ENCODE measurements at places on chromosomes 1 and 21.

DNA sequence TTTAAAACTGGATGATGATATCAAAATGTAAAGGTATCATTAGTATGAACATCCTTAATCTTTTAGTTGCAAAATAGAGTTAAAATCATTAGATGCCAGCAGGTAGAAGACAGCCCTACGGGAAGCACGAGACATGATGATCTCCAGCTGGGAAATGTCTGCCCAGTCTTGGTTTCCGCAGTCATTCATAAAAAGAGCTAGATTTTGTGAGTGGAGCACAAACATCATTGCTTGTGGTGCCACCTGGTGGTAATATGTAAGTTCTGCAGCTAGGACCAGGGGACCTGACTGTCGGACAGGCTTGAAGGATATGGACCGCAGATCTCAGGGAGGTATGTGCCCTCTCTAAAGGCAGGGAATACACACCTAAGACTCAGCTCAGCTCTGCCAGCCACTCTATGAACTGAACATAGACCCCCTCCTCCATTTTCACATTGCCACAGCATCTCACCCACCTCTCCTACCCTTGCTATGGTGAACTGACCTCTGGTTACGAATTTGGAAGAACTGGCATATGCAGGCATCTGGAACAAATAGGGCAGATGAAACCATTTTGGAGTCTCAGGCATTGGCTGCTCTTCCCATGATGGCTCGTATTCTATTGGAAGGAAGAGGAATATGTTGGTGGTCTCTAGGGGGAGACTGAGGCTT lies 9.2 kb downstream of the FCMR start:
- peak; percentile 85 for DNase-seq

GRCh38 chr1:34415140-34415539 lies 238.4 kb downstream of the C1orf94 start:
- no peak for DNase-seq

DNA sequence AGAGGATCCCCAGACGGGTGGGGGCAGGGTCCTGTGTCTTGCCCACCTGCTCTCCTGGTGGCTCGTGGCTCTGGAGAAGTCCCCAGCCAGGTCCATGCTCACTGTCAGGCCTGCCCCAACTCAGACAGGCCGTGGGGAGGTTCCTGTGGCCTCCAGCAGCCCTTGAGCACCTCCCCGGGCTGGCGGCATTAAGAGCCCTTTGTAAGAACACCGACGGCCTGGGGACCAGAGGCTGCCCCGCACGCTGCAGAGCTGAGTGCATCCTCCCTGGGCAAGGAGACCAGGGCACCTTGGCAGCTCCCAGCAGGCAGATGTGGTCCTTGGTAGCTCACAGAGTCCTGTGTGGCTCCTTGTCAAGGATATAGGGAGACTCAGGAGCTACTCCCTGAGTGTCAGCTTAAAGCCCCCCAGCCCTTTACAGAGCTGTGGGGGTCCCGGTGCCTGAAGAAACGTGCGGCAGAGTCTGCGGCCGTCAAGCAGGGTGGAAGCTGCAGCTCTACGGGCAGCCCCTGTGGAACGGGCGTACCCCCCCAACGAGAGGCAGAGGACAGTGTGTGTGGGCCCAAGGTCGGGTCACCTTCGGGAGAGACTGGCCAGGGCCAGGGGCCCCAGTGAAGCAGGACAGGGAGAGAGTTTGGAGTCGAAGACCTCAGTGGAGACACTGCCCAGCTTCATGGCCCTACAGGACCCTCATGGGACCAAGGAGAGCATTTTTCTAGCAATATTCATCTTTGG lies 118.6 kb downstream of the PRDM16 start:
- no peak for DNase-seq

DNA sequence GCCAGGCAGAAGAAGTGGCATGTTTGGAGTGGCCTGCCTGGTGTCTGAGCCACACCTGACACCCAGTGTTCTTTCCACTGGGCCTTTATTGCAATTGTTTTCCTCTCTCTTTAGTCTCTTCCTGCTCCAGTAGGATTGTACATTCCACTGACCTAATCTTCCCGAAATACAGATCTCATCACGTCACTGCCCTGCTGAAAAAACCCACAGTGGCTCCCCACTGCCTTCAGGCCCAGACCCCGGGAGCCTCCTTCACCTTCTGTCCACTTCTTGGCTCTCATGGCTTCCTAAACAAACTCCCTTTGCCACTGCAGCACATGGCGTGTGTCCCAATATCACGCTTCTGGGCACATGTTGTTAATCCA lies 25.3 kb upstream of the ATP5PO start:
- DNase-seq, result no peak

DNA sequence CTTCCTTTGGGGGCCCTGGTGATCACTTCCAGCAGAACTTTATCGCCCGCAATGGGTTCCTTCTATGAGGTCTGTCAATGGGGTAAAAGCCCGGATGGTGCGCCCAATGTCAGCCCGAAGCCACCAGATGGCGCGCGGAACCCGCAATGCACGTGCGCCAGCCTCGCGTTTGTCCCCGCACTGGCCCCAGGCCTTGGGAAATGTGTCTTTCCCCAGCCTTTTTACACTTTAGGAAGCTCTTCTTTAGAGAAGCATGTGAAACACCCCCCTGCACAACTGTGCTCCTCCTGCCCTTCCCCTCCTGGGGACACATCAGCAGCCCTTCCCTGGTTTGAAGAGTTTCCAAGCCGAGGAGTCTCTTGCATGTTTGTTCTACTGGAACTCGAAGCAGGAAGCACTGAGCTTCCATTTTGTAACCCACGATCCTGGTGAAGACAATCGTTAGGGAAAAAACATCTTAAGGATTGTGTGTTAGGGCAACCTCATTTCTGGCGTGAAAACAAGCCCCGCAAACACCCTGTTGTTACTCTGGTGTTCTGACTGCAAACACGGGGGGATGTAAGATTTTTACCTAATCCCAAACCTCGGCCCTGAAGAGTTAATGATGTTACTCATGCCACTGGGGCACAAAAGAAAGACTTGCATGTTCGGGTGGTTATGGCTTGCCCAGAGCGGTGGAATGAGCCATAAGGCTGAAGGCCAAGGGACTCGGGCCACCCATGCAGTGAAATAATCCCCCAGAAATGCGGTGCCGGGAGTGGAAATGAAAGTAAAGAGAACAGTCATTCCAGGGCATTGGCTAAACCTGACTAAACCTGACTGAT lies 20.4 kb upstream of the TARBP1 start:
- DNase-seq, result peak; percentile 90

- DNase-seq, result no peak
Measured at GRCh38 chr1:94438692-94439276, 20.6 kb downstream of the ABCD3 start.

GRCh38 chr1:228000836-228001563 lies 5.8 kb upstream of the WNT3A start:
- DNase-seq, result no peak
